ENCODE measurements at places on chromosomes 4 and X.
A peak's percentile ranks its signal among the peaks of the same experiment; 100 is the strongest.

DNA sequence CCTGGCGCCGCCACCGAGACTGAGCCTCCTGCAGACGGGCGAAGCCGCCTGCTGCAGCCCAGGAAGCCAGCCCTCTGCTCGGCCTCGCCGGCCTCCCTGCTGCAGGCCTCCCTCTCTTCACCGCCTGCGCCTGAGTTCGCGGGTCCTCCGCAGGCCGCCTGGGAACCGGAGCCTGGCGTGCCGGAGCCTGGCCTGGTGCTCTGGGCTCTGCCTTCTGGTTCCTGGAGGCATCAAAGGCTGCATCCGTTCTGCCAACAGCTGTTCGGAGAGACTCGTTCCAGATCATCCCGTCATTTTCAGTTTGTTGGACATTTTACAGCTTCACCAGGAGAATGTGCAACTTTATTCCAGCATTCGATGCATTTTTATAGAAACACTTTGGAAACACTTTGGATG lies 178.0 kb downstream of the DCLK2 start:
- no peak for DNase-seq

DNA sequence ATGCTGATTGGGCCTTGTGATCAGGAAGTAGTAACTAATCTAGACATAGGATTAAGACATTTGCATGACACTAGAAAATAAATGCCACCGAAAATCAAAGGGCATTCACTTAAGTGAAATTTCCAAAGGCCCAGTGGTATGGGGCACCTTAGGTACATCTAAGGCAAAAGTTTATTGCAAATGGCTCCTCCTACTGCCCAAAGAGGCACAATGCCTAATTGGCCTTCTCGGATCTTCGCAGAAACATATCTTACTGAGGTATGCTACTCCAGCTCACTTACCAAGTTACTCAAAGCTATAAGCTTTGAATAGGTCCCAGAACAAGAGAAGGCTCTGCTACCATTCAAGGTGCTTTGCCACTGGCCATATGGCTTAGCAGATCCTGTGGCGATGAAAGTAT lies 174.8 kb upstream of the CXCL13 start:
- DNase-seq = no peak

- DNase-seq = no peak
Observed at GRCh38 chr4:164948975-164949374, 28.5 kb downstream of the TRIM61 start.

DNA sequence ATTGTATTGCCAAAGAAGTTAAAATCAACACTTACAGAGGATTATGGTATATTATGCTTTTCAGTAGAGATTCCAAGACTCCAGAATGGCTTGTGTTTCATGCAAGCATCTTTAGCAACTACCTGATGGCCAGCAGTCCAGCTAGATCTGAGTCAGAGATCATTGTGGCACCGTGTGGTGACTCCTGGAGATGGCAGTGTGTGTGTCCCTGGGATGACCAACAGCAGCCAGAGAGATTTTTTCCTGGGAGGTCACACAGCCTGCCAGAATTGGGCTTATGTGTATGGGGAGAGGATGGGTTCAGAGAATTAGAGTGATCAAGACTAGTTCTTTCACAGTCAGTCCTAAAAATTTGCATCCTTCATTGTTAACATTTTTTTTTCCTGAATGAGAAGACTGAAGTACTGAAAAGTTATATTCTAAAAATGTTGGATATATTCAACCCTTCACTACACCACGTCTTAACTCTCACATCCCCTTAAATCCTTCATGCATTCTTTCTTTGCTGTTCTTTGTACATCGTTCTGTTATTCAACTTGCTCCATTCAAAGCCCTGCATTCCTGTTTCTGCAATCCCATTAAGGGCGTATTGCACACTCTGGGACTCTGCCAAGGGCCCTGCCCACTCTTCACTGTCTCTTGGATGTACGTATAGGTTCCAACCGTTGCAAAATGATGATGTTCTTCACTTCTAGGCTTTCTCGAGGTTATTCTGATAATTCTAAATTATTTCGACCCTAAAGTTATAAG lies 12.4 kb downstream of the TENM3 start:
- no peak for DNase-seq

GRCh38 chr4:139977838-139978609 lies 176.0 kb downstream of the MAML3 start:
- DNase-seq = peak; percentile 78

DNA sequence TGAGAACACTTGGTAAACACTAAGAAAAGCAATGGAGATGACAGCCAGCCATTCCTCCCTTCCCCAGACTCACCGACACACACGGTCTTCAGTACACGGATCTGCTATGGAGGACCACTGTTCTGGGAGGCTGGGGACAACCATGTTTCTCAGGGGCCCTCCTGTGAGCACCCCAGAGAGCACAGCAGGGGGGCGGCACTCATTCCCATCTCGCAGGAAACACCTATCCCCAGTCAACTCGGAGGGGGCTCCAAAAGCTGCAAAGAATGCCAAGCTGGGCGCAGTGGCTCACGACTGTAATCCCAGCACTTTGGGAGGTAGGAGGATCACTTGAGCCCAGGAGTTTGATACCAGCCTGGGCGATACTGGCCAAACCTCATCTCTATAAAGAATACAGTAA lies 172.1 kb downstream of the AFAP1 start:
- DNase-seq = no peak

DNA sequence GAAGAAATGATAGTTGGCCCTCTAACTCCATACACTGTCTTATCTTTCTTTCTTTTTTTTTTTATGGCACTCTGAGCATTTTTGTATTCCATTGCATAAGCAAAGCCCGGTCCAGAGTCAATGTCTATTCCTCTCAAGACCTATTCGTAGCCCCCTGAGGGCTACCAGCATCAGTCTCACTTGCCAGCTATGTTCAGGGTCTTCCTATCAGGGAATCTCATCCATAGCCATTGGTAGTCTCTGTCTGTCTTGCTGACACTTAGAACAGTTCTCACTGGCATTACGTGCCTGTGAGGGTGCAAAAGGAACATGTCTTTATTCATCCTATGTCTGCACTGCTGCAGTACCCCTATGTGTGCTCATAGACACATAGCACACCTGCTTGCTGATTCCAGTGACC lies 51.0 kb downstream of the BMP2K start:
- DNase-seq = no peak

- no peak for DNase-seq
Observed at GRCh38 chr4:99438405-99438780, 3.3 kb upstream of the ADH7 start.

DNA sequence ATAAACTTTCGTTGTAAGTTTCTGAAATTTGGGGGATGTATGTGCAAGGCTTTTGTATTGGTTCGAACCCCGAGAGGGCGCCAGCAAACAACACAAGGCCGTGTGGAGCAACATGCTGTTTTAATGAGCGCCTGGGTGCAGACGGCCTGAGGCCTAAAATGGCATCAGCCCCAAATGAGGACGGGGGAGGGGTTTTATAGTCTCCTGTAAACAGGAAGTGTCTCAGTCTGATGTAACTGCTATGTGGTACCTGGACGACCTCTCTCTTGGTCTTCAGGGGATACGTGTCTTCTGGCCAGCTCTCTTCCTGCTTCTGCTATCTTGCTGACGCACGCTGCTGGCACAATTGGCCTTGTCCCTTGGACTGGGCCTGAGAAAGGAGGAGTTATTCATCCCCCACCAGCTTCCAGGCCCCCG lies 1348.0 kb downstream of the ADGRL3 start:
- no peak for DNase-seq

DNA sequence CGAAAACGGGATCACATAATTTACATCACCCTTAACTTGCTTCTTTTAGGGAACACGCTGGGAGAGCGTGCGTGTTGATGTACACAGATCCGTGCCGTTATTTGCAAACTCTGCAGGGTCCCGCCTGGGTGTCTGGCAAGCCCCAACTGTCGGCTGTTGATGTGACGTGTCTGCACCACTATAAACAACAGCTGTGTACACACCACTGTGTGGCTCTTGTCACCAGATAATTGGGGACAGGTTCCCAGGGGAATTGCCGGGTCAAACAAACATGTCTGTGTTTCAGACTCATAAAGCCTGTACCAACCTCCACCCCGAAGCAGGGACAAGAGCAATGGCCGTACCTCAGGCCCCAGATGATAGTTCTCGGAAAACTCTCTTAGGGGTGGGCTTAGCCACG lies 105.0 kb upstream of the AFAP1 start:
- DNase-seq = no peak

DNA sequence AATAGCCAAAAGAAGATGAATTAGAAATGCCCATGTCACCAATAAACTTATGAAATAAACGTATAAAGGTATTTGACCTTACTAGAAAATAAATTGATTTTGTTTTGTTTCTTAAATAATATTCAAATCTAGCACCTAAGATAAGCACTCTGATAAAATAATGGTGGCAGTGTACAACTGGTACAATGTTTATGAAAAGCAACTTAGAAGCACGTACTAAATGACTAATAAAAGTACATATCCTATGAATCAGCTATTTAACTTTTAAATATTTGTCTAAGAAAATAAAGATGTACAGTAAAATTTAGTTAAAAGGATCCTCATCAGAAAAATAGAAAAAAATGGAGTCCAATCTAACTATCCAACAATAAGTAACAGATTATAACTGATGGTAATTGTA lies 6.7 kb downstream of the MANBA start:
- no peak for DNase-seq

- no peak for DNase-seq
Observed at GRCh38 chr4:25861280-25861950, 1.4 kb downstream of the SEL1L3 start.
